ENCODE measurements at places on chromosomes 3 and 15.

DNA sequence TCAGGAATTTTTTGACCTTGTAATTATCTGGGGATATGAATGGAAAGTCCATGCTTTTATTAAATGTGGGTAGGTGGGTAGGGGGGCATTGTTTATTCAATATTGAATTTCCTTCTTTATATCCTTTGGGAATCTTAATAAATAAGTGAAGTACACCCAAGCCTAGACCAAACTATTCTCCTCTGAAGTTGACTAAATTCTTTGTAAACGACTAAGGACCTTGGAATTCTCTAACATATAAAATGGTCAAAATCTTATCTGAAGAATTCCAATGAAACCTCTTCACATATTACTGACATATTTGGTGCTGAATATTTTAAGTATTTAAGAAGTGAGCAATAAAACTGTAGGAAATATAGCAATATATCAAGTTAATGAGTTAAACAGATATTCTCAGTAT lies 1432.1 kb upstream of the GBE1 start:
- DNase-seq: no peak

DNA sequence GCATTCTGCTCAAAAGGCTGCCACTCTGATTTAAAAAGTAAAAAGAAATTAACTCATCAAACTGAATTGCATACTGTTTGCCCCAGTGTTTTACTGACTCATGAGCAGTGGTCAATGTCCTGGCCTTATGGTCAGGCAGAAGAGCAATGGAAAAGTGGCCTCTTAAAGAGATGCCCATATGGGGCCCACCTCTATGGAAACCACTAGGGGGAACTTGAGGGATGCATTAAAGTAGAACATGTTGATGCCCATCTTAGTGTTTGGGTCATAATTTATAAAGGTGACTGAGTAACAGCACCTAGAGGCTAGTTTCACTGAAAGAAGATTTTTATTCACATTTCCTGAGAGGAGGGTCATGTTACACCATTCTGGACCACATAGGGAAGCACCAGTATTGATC lies 66.5 kb upstream of the RNU6-1 start:
- DNase-seq: no peak

DNA sequence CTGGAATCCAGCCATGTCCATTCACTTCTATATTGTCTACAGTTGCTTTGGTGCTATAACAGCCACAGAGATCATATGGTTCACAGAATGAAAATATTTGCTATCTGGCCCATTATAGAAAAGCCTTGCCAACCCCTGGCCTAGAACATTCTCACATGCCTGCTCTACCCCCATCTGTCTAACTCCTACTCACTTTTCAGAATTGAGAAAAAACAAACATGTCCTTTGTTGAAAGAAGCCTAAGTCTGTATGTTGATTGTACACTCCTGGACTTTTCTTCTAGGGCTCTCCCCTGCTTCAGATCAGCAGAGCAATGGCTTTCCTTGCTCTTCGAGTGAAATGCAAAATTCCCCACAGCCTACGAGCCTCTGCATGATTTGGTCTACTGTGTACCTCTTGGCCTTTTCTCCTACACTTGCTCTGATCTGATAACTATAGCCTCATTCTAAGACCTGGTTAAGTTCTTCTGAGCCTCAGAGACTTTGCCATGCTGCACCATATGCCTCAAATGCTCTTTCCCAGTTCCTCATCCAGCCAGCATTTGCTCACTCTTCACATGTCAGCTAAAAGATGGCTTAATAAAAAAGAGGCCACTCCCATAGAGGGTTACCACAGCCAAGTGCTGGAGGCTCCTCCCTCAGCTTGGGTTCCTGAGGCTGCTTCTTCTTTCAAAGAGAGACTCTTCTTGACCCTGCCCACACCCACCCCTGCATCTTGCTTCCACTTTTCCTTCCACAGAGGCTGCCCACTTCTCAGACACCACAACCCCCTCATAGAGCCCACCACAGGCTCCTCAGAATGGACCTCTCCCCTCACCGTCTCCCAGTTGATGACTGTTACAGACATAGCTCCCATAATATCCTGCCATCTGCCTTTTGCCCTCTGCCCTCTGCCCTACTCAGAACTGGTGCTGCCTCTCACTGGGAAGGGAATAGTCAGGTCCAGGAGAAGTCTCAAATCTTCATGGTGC lies 22.9 kb upstream of the DCLK3 start:
- no peak for DNase-seq

DNA sequence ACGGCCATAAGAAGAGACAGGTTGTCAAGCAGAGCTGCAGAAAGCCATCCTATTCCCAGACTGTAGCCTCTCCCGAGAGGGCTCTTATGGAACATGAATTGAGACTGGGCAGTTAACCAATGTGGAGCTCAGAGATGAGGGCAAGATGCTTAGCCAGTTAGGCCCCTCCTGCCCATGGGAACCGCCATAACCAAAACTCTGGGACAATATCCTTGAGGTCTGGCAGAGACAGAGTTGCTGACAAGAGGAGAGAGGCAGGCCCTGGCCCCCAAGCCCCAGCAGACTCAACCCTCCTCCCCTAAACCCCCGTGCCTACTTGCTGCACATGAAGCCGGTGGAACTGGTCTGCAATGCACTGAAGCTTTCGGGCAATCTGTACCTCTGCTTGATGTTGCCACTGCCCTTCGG lies 4.8 kb downstream of the BMF start:
- DNase-seq: no peak

DNA sequence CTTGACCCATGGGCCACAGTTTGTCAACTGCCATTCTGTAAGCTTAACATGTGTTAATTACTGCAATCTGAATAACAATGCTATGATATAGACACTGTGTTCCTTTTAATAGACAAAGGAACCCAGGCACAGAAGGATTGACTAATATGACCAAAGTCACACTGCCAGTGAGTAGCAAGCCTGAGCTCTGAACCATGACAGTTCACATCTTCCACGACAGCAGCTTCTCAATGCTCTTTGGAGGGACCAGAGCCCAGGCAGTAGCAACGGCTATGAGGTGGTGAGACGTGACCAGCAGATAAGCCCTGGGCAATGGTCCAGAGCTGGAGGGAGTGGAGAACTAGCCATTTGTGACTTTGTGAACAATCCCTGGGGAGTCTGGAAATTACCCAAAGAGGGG lies 19.4 kb downstream of the CA12 start:
- peak; percentile 88 for DNase-seq

- no peak for DNase-seq
Measured at GRCh38 chr3:61090389-61091169, 160.7 kb downstream of the FHIT start.

DNA sequence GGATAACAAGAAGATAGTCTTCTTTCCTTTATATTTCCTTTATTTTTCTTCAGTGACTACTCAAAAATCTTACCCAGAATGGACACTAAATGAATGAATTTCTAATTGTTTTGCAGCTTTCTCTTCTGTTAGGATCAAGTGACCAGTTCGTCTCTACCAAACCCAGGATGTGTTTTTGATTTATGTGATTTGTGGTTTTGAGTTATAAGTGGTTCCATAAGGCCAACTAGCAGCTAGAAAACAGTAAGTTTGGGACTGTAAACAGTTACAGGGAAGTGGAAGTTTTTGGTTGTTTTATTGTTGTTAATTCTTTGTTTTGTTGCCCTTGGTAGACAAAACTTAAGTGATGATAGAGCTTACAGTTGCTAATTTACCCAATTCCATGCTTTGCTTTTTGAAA lies 456.5 kb downstream of the IL5RA start:
- no peak for DNase-seq

DNA sequence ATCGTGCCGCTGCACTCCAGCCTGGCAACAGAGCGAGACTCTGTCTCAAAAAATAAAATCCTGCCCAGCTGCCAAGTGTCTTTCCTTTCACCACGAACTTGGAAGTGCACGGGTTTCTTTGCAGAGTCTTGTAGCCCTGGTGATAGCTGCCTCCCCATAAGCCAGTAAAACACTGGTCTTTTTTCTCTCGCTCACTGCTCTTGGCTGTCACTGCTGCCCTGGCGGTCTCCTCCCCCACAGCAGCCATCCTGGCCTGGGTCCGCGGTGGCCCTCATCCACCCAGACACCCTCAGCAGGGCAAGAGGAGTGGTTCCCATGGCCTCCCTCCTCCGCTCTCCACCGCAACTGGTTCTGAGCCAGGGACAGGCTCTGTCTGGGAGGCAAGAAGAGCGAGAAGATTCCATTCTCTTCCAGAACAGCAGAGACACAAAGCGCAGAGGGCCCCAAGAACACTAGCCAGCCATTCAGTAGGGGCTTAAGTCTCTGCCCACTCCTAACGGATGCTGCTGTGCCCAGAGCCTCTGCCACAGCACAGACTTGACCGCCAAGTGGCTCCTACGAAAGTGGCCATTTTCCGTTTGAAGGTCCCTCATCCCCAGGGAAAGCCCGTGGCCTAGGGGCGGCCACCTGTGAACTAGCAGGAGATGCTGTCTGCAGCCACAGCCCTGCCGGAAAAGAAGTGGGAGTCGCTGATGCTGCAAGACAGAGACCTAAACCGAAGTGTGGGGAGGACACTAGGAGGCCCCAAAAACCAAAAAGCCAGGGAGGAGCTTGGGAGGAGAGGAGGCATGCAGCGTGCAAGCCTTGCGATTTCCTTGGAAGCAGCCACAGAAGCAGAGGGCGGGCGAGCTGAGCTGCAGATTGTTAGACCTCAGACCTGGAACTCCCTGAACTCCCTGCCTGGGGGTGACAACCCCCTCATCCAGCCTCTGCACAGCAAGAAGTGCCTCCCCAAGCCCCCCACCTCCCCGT lies 44.1 kb downstream of the KLHL25 start:
- DNase-seq: no peak

DNA sequence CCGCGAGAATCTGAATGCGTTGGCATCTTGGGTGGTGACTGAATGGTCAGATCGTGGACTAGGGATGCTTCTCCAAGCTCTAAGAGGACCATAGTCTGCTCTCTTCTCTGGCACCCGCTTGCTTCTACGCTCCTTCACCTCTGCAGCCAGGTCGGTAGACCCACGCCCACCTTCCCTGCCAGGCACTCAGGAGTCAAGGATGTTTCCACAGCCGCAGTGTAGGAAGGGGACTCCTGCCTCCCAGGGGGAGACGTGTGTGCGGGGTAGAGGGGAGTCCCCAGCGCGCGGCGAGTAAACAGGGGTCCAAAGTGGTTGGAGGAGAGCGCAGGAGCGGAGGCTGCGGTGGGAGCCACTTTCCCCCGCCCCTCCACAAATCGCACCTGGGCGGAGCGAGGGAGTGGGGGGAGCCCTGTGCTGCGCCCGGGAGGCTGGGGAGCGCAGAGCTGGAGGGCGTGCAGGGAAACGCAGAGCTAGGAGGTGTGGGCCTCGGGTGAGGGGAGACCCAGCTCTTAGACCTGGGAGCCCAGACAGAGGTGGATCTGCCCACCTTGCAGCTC lies 1.7 kb downstream of the LRRC3B start:
- no peak for DNase-seq

DNA sequence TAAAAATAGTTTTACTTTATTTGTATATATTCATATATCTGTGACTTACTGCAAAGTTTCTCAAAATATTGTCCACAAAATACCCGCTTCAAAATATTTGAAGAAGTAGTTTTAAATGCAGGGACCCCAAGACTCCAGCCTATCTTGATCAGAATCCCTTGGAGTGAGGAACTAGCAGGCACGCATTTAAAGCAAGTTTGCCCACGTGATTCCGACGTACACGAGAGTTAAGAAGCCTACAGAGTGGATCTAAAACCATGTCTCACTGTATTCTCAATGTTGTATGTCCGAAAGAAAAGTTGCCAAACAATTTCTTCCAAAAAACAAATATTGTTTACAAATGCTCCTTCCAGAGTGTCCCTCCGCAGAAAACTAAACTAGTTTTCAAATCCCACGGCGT lies 1.7 kb downstream of the GABRB3 start:
- DNase-seq: no peak

DNA sequence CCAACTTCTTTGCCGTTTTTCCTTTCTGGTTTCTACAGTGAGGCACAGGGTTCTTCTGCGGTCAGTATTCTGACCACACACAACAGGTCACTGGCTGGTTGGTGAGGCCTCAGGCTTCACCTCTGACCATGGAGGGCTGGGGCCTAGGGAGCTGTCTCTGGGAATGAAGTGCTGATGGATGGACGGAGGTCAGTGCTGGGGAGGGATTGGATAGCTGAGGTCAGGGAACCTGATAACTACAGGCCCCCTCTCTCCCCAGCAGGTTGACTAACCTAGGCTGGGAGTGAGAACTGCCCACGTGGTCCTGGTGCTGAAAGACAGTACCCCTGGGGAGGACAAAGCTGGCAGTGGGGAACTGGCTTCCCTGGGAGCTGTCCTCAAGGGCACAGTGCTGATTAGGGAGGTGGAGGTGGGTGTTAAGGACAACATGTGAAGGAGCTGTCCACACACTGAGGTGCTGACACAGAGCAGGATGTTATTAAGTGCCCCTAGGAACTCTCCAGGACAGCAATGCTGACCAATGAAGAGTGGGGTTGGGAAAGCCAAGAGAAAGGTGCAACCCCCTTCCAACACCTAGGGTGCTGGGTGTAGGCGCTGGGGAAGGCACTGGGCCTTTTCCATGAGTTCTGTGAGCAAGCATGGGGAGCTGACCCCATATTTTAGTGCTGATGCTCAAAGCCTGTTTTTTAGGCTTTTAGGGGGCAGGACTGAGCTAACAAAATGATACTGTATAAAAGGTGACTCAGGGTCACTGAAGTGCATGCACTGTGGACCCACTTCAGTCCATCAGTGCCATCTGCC lies 45.2 kb downstream of the ATP2B2 start:
- DNase-seq: no peak

DNA sequence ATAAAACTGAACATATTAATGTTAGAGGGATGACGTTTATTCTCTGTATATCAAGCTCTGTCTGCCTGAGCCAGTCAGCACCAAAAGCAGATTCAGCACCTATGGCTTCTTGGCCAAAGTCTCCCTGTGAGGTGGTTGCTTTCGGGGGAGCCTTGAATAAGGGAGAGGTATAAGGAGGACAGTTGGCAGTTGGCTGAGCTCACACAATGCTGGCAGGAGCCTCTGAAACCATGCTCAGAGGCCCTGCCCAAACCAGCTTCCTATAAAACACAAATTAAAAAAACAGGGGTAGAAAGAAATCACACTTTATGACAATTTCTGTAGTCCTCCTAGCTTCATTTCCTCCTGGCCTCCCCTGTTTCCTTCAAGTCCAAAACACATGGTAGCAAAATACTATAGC lies 18.8 kb downstream of the ARHGEF3 start:
- DNase-seq: no peak

DNA sequence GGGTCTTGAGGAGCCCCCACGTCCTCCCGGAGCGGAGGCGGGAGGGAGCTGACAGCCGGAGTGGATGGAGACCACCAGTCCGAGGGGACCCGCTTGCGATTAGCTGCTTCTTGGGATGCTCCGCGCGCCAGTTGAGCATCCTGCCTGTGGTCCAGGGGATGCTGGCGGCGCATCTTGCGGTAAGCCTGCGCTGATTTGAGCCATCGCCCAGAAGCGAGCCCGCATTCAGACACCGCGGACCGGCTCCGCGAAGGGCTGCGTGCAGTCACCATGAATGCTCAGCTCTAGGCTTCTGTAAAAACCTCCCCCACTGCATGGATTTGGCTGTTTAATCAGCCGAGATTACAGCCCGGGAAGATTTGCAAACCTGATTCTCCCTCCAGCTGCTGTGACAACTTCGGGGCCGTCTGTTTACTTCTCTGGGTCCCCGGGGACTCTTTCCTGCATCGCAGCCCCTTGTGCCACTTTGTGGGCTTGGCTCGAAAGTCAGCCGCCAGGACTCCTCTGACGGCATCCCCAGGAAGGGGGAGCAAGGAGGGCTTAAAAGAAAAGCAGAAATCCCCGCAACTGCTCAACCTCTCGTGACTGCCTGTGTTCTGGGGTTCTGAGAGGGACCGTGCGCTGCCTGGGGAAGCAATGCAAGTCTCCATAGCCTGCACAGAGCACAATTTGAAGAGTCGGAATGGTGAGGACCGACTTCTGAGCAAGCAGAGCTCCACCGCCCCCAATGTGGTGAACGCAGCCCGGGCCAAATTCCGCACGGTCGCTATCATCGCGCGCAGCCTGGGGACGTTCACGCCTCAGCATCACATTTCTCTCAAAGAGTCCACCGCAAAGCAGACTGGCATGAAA lies 171.1 kb downstream of the KCNAB1 start:
- peak; percentile 64 for DNase-seq

Measured in BE2C (cell line).